Dorsolateral prefrontal cortex (tissue), 122 donors: ENCODE measurements at places on chromosomes 7 and 10. TPM values are rescaled to one million over a fixed set of nuclear protein-coding genes. Genes with fewer than 3 reads are reported as not detected.

GRCh38 chr10:89122433-89123051 lies 84.6 kb downstream of the CH25H start:
- DNase-seq = no peak

- no peak for DNase-seq
These were observed 6.4 kb upstream of the DYNC2I1 start for GRCh38 chr7:158849768-158850544.

The ATG9B gene
- 4.7 TPM for total RNA-seq

The NME8 gene
- total RNA-seq = 0.36 TPM

The GARIN1A gene
- total RNA-seq = 11.4 TPM
